Mesangial cell (primary cell): ENCODE measurements at places on chromosomes 6 and 20. TPM values are rescaled to one million over a fixed set of nuclear protein-coding genes. Genes with fewer than 3 reads are reported as not detected.

The RCAN2 gene
- 0.65 and 0.89 TPM in 2 replicates for total RNA-seq

The TMEM14C gene
- 104 and 138 TPM in 2 replicates for total RNA-seq

The ARHGAP18 gene
- total RNA-seq, result 13.8 and 21.2 TPM in 2 replicates

The MYLIP gene
- 2.6 and 7.7 TPM in 2 replicates for total RNA-seq

The BCLAF1 gene
- total RNA-seq, result 29.4 and 42.5 TPM in 2 replicates

The TFAP2D gene
- not detected in 2 replicates for total RNA-seq
